ENCODE measurements at places on chromosomes 3 and 15.

DNA sequence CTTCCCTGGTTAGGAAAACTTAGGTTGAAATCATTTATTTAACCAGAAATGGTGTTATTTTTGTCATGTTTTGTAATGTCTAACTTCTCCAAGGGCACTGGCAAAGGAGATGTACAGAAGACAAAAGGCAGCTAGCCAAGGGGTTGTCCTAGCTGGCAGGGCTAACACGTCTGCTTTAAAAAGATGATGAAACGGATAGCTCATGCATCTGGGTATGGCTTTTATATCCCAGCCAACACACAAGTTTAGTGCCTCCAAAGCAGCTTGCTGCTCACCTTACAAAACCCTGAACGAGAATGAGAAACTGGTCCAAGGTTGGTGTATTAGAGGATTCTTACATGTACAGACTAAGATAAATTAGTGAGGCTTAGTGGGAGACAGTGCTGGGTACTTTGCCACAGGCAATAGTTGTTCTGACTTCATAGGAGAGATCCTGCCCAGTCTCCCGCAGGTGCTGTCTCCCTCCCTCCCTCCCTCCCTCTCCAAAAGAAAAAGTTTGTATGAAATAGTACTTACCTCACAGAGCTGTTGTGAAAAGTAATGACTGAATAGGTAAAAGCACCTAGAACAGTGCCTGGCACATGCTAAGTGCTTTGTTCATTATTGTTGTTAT lies 47.8 kb downstream of the KCNMB2 start:
- DNase-seq: no peak

GRCh38 chr15:88909956-88910831 lies 3.0 kb downstream of the MFGE8 start:
- DNase-seq: no peak

- DNase-seq: no peak
Measured at GRCh38 chr3:17741621-17742101, 770 bp downstream of the TBC1D5 start.

GRCh38 chr3:195258449-195259153 lies 12.4 kb downstream of the XXYLT1 start:
- no peak for DNase-seq

GRCh38 chr3:38083871-38084333 lies 44.9 kb downstream of the DLEC1 start:
- DNase-seq: no peak

- DNase-seq: no peak
Measured at GRCh38 chr3:183539811-183540210, 15.7 kb downstream of the KLHL6 start.

GRCh38 chr3:127006781-127007436 lies 24.0 kb downstream of the PLXNA1 start:
- no peak for DNase-seq

GRCh38 chr15:67024314-67024997 lies 40.9 kb upstream of the SMAD3 start:
- DNase-seq: peak; percentile 79

GRCh38 chr3:18354701-18355100 lies 70.4 kb downstream of the SATB1 start:
- no peak for DNase-seq

DNA sequence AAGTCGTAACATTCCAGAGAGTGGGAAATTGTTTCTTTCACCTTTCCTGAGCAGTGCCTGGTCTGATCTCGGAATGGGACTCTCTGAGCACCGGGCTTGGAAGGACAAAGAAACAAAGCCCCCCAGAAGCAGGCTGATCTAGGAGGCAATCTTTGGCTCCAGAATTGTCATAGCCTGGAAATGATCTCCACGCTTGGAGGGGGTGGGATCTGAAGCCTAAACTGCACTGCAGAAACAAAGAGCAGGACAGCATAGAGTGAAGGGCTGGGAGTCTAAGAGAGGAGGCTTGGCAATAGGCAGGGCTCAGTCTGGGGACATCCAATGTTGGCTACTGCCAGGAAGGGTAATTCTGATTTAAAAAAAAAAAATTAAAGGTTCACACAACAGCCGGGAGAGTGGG lies 1.9 kb downstream of the CRABP1 start:
- DNase-seq: no peak

- DNase-seq: no peak
Measured at GRCh38 chr3:111636366-111636885, 41.3 kb upstream of the ZBED2 start.

GRCh38 chr3:57169872-57170623 lies 4.9 kb upstream of the IL17RD start:
- DNase-seq: peak; percentile 90

- no peak for DNase-seq
Measured at GRCh38 chr15:49085696-49086459, 39.6 kb upstream of the SECISBP2L start.
